Choroid plexus epithelial cell (primary cell): ENCODE measurements at places on chromosomes 2 and 18.

GRCh38 chr2:9206991-9207640 lies 504 bp downstream of the ASAP2 start:
- DNase-seq: peak; percentile 35

GRCh38 chr2:238786792-238787490 lies 60.9 kb upstream of the TWIST2 start:
- DNase-seq: no peak

DNA sequence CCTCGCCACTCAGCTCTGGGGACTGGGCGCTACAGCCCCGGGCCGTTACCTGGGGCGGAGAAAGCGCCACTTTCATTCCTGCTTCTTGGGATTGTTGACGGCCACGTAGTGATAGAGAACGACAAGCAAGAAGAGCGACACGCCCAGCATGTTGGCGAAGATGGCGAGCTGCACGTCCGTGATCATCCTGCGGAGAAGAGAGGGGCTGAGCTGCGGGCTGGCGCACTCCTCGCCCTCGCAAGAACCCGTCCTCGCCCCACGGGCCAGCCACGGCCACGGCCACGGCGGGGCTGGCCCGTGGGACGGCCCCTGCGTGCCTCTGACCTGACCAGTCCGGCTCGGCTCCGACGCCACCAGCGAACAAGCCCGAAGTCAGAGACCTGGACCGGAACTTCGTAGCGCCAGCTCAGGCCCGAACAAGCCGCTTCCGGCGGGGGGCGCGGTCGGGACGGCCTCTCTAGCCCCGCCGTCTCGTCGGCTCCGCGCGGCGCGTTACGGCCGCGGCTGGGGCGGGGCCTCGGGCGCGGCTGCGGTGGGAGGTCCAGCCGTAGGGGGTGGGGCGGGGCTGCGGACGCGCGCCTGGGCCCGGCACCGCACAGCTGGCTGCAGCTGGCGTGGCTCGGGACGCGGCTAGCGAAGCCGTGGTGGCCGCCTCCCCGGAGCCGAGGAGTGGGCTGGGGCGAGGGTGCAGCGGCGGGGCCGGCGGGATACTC lies at the start of gene OST4:
Gene OST4, minus strand, starts transcription at position 378 of the 713 bp plus-strand sequence.
- peak; percentile 93 for DNase-seq

GRCh38 chr18:46051731-46052461 lies 20.2 kb downstream of the PSTPIP2 start:
- DNase-seq: peak; percentile 97

- peak; percentile 27 for DNase-seq
Observed at GRCh38 chr18:50662177-50662576, 102.3 kb downstream of the MAPK4 start.

GRCh38 chr2:184558713-184559464 lies 39.4 kb upstream of the ZNF804A start:
- no peak for DNase-seq

DNA sequence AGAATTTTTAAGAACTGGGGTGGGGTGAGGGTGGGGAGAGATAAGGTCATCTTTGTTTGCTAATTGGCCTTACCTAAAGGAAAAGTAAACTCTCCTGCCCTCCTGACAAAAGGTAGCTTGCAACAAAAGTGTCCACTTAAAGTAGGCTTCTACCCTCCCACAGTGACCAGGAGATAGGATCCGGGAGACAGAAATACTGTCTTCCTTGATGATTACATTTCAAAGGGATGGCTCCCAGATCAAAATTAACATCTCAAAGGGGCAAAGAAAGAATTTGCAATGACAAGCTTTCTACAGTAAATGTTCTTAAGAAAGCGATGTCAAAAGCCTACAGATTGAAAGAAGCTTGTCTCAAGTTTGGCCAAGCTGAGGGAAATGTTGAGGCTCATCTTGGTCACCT lies 775.3 kb downstream of the CPS1 start:
- no peak for DNase-seq

DNA sequence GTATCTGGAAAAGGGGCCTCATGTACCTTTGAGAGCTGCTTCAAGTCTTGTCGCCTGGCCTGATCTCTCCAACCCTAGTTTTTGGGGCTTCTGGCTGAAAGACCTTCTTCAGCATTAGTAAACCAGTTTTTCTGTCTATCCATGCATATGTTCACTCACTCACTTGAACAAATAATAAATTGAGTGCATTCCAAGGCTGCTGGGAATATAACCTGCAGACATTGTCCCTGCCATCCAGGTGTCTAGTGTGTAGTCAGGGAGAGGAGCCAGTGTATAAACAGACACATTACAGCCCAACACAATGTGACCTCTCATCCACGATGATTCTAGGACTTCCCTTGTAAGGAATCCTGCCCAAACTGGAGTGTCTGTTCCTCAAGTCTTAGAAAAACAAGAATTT lies 262.1 kb downstream of the PRKCE start:
- DNase-seq: no peak

GRCh38 chr2:86557836-86558235 lies 5.4 kb downstream of the CHMP3 start:
- peak; percentile 18 for DNase-seq

DNA sequence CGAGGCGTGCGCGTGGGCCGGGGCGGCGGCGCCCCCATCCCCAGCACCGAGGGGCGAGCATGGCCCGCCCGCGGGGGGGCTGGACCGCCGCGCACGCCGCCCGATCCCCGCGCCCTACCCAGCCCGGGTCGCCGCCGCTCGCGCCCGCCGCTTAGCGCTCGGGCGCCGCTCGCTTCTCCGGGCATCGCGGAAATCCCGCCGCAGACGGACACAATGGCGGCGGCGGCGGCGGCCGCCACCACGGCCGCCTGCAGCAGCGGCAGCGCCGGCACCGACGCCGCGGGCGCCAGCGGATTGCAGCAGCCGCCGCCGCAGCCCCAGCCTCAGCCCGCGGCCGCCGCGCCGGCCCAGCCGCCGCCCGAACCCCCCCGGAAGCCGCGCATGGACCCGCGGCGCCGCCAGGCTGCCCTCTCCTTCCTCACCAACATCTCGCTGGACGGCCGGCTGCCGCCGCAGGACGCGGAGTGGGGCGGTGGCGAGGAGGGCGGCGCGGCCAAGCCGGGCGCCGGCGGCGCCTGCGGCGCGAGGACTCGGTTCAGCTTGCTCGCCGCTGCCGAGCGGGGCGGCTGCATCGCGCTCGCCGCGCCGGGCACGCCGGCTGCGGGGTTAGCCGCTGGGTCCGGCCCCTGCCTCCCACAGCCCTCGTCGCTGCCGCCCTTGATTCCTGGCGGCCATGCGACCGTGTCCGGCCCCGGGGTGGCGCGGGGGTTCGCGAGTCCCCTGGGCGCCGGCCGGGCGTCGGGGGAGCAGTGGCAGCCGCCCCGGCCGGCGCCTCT lies 453 bp downstream of the CABLES1 start:
- peak; percentile 33 for DNase-seq

DNA sequence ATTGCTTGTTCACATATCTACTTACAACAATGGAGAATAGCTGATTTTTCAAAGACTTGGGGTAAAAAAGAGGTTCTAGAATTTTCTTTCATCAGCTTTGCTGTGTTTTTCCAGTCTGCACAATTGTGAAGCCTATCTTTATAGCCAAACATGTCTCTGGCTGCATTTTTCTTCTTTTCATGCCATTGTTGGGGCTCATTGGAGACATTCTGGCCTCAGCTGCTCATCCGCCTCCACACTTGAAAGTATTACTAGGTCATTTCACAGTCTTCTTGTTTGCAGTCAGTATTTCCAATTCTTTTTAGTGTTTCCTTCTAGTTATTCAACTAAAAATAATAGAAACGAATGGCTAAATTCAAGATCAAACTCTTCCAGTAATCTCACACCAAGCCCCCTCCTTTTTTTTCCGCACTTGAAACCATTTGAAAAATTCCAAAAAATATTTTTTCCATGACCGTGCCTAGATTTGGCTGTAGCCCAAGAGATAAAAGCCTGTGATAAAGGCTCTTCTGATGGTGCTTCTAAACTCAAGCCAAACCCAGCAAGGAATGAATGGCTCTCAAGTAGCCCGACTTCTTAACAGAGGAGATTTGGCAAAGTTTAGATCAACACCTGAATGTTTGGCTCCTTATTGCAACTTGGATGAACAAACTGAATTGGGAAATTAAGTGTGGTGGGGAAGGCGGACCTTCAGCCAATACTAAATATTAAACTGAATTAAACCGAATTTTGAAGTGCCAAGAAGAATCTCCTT lies 103.4 kb downstream of the NRP2 start:
- DNase-seq: no peak

DNA sequence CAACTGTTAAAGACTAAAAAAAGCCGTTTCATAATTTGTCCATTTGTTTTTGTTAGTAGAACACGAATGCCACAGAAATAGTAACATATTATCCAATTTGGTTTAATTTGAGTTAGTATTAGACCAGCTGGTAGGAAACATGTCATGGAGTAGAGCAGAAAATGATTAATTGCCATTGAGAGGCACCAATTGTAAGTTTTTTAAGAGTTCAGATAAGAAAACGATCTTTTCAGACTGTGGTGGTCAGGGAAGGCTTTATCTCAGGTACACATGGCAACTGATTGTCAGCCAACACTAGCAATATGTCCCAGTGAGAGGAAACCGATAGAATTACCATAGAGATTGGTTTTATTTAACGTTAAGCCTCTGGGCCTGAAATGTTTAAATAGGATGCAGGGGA lies 438.2 kb upstream of the MAP2 start:
- no peak for DNase-seq

DNA sequence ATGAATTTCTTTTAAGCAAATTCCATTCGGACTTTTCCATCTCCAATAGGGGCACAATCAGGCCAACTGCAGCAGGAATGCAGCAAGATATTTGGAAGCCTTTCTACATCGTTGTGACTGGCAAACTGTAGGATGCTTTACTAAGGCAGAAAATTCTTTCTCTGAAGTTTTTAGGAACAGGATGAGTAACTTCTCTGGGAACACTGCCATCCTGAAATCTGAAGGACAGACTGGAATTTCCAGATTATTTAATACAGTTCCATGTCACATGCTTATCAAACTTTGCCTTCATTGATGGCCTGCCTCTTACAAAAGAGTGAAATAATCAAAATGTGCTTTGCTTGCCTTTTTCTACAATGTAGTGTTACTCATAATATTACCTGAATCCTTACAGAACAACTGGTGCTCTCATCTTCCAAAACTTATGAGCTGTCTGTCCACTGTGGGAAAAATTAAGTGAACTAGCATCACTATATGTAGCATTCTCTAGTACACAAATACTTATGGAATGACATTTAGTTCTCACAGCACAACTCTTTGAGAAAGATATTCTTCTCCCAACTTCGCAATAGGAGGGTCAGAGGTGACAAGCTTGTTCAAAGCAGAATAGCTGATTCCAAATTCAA lies 32.0 kb upstream of the MAP2 start:
- peak; percentile 23 for DNase-seq

DNA sequence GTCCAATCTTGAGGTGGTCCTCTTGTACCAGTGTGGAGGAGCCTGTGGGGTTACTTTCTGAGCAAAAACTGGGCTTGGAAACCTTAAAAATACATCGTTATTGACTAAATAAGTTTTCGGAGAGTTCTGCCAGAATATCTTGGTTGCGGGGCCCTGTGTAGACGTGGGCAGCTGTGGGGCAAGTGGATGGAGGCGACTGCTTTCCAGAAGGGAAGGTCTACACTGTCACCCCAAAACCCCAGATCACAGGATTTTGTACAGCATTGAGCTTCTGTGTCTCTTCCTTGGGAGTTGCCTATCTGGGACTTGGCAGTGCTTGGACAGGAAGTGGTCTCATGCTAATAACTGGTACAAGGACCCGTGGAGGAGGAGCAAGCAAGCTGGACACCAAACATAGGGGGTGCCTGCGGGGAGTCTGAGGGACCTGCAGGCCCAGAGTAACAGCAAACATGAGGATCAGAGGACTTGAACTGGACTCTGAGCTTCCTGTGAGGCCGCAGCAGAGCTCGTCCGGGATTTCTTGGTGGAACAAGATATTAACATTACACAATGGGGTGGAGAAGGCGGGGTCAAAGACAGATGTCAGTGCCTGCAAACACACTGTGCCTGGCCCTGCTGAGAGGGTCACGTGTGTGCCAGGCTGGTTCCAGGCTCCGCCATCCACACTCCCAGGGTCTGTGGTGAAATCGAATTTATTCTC lies 48.0 kb upstream of the CTLA4 start:
- DNase-seq: peak; percentile 28

- no peak for DNase-seq
Observed at GRCh38 chr2:241230435-241230834, 42.0 kb downstream of the ANO7 start.

- no peak for DNase-seq
Observed at GRCh38 chr2:239555571-239555905, 154.7 kb upstream of the HDAC4 start.

- DNase-seq: peak; percentile 6
Observed at GRCh38 chr18:22102953-22103646, 66.3 kb upstream of the GATA6 start.

GRCh38 chr2:9310798-9311197 lies 104.2 kb downstream of the ASAP2 start:
- DNase-seq: peak; percentile 35
